ENCODE measurements at places on chromosomes 12 and 14.

- DNase-seq, result no peak
Measured at GRCh38 chr12:121812320-121812871, 8.6 kb downstream of the SETD1B start.

- no peak for DNase-seq
Measured at GRCh38 chr12:98504368-98504617, 11.1 kb upstream of the TMPO start.

- no peak for DNase-seq
Measured at GRCh38 chr12:87427770-87428169, 601.4 kb downstream of the C12orf50 start.

GRCh38 chr14:87186737-87187136, 806.2 kb downstream of the GALC start:
- no peak for DNase-seq

DNA sequence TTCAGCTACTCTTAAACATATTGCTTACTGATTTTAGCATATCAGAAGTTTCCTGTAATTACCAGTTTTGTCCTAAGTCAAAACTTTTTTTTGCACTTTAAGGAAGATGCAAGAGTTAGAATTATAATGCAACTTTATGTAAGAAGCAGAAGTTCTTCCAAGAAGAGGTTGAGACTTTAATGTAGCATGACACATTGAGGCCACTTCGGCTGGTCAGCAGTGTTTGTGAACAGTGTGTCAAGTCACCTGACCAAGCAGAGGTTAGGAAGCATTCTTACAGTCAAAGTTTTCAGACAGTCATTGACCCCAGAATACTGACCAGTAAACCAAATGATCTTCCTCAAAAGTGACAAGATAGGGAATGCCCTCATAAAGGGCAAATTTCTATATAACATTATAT, 15.2 kb downstream of the FGFR1OP2 start:
- no peak for DNase-seq

DNA sequence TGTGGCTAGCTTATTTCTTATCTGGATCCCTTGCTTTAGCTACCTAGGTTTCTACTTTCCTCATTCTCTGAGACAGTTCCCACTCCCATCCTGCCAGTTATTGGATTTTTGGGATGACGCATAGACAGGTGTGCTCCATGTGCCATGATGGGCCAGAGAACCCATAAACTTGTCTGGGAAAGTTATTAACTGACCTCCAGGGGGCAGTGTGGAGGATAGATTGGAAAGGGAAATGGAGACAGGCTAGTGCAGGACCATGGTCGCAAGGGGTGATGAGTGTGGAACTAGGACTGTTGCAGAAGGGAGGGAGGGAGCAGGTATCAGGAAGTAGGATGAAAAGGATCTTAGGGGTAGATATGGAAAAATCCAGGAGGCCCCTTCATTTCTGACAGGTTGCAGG, 80.3 kb downstream of the ESRRB start:
- DNase-seq, result no peak

GRCh38 chr14:66965831-66966230, 223.4 kb upstream of the GARIN2 start:
- no peak for DNase-seq

DNA sequence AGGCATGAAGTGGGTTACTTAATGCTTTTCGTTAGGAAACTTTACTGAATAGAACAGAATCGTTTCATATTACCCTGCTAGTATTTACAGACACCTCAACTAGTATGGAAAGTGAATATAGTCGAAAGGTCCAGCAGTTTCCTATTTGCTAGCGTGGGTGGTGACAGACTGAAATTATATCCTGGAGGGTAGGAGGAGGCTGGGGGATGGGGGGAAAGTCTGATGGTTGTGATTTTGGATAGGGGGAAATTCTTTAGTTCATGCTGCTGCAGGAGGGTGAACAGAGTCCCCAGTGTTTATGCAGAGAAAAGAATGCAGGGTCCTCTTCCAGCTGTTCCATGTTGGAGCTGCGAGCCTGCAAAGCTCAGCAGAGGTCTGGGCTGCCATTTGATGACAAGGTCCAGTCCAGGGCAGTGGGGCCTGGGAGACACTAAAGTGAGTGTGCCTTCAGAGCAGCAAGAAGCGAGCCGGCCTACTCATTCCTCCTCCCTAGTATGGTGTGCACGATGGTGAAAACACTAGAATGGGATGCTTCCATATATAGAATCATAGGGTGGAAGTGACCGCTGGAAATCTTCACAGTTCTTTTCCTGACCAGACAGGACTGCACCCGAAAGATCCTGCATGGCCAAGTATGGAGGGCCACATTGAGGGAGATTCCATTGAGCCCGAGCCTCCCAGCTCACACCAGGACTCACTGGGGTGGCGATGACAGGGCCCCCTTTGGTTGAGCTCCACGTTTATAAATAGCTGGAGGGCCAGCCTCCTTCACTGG, 2.1 kb downstream of the SAMD4A start:
- DNase-seq, result no peak

DNA sequence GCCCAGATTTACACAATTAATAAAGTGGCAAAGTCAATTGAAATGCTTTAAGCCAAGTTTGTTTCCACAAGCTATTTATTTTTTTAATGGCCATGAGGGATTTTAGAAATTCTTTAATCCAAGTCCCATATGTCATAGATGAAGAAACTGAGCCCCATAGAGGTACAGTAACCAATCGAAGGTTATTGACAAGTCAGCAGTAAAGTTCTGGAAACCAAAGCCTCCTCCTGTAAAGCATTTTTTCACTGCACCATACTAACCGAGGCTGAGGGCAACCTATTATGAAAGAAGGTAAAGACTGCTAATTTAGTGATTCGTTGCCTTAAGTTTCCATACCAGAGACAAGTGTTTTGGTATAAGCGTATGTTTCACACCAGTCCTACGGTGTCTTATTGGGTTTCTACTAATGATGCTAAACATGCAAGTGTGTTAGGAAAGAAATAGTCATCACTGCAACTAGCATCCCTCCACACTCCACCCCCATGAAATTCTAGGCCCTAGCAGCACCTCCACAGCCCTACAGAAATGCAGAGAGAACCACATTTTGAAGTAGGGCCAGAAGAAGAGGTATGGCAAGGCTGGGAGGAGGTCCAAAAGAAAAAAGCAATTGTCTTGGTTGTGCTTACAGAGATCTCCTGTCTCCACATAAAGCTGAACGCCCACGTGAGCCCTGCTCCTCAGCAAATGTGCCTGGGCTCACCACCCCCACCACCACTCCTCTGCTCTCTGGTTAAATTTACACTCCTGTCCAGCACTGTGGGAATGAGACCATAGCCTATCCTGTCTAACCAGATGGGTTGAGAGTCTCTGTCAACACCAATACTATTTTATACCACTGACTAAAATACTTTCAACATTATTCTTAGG, 271.1 kb upstream of the G2E3 start:
- DNase-seq, result no peak

- DNase-seq, result no peak
Measured at GRCh38 chr12:105738051-105738450, 400.7 kb downstream of the NUAK1 start.

DNA sequence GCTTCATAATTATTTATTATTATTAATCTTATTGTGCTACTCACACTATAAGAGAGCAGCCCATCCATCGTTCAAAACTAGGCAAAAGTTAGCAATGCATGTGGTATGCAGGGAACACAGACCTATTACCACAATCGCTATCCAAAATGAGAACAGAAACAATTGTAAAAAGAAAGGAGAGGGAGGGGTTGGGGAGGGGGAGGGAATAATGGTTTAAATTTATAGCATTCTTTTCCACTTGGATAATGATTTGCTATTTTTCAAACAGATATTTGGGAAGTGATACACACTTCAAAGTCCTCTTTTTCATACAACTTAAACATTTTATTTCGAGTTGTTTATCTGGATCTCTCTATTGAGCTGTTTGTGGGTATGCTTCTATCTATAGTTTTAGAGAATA, 248.6 kb upstream of the SOX5 start:
- DNase-seq, result no peak

DNA sequence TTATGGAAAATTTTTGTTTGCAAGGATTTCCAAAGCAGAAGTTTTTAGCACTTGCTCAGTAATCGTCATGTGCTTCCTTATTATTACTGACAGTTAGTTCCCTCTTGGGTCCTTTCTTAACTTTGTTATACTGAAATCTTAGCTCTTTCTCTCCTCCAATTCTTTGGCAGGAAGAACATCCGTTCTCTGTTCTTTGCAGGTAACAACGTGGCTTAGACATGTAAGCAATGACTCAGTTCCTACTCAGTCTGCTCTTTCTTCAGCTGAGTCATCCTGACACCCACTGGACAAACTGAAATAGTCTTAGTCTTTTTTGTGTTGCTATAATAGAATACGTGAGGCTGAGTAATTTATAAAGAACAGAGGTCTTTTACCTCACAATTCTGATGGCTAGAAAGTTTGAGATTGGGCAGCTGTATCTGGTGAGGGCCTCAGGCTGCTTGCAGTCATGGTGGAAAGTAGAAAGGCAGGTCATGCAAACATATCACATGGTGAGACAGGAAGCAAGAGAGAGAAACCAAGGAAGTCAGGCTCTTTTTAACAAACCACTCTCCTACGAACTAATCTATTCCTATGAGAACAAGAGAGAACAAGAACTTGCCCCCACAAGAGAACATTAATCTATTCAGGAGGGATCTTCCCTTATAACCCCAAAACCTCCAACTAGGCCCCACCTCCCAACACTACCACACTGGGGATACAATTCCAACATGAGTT, 49.2 kb downstream of the TESPA1 start:
- DNase-seq, result no peak

DNA sequence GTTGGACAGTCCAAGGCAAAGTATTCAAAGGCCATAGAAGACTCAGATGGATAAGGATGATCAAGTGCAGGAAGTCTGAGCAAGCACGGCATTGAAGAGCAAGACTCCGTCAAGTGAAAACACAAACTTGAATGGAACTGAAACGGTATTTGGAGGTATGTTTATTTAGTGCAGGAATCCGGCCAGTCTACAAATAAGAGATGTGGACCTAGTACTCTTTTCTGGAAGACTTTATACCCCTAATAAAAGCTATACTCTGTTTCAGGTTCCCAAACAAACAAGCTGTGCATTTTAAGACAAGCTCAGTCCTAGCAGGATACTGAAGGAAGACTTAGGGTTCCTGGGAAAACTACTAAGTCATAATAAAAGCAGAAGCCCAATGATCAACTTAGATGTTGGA, 100.8 kb upstream of the NEDD1 start:
- DNase-seq, result no peak

DNA sequence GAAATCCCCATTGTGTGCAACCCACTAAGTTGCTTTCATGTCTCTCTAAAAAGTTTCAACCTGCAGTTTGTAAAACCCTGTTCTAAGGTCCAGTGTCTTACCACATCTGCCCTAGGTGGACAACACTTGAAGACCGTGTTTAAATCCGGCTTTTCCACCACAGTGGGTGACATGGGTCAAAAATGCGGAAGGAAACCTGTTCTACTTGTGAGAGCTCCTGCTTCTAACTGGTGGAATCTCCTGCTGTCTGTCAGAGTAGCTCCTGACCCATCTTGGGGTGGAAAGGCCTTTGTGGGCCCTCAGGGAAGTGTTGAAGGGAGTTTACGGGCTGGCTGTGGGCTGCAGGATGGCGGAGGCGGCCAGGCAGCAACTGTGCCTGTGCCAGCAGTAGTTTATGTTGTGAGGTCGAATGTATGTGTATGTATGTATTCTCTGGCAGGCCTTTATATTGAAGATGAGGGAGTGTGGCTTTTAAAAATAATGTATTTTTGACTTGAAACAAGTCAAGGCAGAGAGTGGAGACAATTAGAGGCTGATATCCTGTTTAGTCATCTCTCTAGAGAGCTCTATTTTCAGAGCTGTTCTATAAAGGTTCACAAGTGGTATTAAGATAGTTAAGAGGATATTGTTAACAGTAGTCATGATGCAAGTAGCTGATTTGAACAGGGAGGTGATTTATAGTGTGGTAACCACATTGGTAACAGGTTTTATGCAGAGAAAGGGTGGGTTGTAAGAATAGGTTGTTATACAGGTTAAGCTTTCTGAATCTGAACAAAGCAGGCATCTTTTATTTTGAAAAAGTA, 67.0 kb downstream of the PRKCH start:
- no peak for DNase-seq

DNA sequence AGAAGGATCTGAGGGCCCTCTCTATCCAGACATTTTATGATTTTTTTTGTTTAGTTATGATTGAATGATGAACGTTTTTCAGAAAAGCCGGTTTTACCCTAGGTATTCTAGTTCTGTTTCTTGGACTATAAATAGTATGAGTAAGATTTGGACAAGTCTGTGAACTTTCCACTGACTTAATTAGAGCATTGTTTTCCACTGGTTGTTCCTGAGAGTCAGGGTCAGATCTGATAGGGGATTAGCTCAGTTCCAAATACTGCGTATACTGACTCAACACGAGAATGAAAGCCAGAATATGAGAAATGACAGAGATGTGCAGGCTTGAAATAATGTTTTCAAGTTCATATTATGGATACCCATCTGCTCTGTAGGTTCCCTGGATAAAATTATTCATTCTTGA, 361.6 kb downstream of the AEBP2 start:
- no peak for DNase-seq

- no peak for DNase-seq
Measured at GRCh38 chr14:50979941-50980850, 35.9 kb upstream of the PYGL start.

- no peak for DNase-seq
Measured at GRCh38 chr12:5505116-5505515, 73.2 kb downstream of the NTF3 start.

DNA sequence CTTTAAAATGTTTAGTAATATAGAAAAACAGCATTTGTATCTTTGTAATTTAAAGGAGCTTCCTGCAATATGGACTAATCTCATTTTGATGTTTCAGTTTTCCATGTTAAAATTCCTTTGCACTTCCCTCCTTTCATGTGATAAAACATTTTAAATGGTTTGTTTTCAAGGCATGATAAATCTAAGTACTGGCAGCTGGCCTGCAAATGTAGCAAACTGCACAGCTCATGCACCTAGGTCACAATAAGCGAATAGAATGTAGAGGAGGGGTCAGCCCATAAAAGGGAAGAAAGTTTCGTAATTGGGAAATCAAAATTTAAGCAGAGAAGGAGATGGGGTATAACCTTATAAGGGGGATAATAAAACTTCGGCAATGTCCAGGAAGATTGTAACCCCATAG, 80.0 kb upstream of the KCNH3 start:
- no peak for DNase-seq

- peak; percentile 26 for DNase-seq
Measured at GRCh38 chr14:20460458-20461224, 593 bp downstream of the PIP4P1 start.

- no peak for DNase-seq
Measured at GRCh38 chr12:13428538-13429265, 232.2 kb downstream of the EMP1 start.

GRCh38 chr12:117046425-117046824, 52.8 kb downstream of the TESC start:
- no peak for DNase-seq

- no peak for DNase-seq
Measured at GRCh38 chr12:110536834-110537604, 34.9 kb downstream of the RAD9B start.
